ENCODE measurements at places on chromosomes 7 and 10.

DNA sequence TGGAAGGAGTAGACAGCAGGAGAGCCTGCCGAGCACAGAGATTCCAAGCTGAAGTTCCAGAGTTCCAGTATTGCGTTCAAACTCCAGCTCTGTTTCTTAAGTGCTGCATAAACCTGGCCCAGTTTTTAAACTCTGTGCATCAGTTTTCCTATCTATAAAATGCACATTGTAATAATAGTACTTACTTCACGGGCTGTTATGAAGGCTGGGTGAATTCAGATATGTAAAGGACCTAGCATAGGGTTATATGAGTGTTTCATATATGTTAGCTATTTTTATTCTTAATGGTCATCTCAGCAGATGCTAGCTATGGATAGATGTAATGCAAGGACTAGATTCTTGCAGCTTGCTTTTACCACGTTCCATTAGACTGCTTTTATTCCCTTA is 293.1 kb upstream of the SEMA3C start:
- no peak for DNase-seq

- no peak for DNase-seq
Measured at GRCh38 chr10:48526846-48527505, 77.9 kb downstream of the ARHGAP22 start.

- DNase-seq: no peak
Measured at GRCh38 chr7:127932496-127932895, 98.7 kb downstream of the LRRC4 start.

- no peak for DNase-seq
Measured at GRCh38 chr10:19819419-19820033, 3.3 kb downstream of the PLXDC2 start.

DNA sequence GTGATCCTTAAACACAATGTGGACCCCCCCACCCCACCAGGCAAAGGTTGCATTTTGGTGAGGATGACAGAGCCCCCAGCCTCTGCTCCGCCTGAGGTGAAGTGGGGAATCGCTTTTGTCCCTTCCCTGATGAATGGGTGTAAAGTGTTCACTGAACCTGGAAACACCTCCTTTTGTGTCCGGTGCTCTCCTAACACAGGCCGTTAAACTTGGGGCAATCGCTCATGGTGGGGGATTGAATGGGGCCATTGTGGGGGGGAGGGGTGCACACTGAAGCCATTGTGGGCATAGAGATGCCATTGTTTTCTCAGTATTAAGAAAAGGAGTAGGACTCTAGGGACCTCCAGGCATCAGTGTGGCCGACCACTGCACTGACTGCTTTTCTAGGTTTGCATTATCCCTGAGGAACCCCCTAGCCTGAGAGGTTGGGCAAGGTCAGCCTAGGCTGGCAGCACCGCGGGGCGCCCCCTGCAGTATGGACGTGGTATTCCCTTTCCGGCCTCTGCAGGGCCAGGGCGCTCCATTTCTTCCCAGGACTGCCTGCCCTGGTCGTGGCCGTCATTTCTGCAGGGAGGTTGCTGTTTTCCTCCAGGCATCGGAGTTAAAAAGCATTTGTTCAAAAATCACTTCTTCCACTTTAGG is 158.3 kb downstream of the TCF7L2 start:
- no peak for DNase-seq

DNA sequence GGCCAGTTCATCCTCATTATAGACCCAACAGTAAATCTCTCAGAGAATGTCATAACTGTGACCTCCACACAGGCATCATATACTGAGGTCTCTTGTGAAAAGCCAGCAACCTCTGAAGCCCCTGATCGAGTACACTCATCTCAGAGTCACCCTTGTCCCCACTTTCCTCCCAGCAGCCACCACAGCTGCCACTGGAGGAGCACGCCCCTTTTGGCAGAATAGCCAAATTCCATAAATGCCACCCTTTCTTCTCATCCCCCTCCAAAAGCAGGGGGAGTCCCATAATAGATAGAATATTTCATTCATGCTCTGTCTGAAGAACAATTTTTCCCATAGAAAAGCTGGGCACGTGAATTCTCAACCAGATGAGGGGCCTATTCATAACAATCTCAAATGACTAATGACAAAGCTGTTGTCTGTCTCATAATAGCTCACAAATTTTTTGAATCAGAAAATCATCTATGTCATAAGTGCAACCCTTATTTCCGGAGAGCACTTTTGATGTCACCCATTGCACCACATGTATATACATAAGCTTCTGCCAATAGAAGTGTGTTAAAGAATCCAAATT is 47.4 kb downstream of the SGMS1 start:
- DNase-seq: no peak
